ENCODE measurements at places on chromosomes 7 and 10. TPM values are rescaled to one million over a fixed set of nuclear protein-coding genes. Genes with fewer than 3 reads are reported as not detected.

The GDF10 gene
- under 0.01 TPM for total RNA-seq

The SDHAF3 gene
- total RNA-seq = 6.5 TPM

The EVX1 gene
- not detected for total RNA-seq

The AGR2 gene
- total RNA-seq = not detected

The SLC29A4 gene
- total RNA-seq = 1.1 TPM

The SERPINE1 gene
- 278 TPM for total RNA-seq

Data from osteoblast (primary cell).